Stimulated activated CD8-positive, alpha-beta memory T cell treated with anti-CD3 and anti-CD28 coated beads, Interleukin-7, amount 100 ng/mL, for 24 hours (primary cell): ENCODE measurements at places on chromosomes 7 and 10.

GRCh38 chr7:132398253-132398925 is 177.9 kb downstream of the PLXNA4 start:
- no peak for DNase-seq

DNA sequence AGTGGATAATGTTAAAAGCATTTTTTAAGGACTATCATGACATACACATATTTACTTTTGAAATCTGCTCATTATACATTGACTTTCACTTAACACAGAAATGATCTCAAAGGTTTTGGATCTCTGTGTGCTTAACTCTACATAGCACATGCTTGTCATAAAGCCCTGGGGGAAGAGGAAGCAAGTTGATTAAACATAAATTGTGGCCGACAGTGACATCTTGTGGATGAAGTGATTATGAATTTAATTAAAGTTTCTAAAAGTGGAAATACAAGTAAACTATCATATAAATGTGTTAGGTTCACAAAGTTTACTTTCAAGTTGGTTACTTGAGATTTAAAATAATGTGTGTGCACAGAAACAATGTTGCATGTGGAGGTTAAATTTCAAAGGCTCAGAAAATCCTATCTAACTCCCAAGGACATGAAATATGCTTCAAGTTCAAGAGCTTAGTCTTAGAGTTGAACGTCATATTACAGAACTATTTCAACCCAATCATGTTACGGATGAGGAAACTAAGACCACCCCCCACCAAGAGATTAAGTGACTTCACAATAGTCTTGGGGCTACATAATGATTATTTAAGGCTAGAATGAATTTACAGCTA is 1247.8 kb downstream of the GATA3 start:
- no peak for DNase-seq

DNA sequence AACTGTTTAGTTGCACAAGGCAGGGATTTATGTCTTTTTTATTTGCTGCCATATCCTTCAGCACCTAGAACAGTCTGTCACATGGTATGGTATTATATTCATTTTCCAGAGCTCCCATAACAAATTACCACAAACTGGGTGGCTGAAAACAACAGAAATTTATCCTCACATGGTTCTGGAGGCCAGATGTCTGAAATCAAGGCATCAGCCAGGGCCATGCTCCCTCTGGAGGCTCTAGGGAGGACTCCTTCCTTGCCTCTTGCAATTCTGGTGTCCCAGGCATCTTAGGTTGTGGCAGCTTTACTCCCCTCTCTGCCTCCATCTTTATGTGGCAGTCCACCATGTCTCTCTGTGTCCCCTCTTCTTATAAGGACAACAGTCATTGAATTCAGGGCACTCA is 43.1 kb downstream of the MET start:
- no peak for DNase-seq

DNA sequence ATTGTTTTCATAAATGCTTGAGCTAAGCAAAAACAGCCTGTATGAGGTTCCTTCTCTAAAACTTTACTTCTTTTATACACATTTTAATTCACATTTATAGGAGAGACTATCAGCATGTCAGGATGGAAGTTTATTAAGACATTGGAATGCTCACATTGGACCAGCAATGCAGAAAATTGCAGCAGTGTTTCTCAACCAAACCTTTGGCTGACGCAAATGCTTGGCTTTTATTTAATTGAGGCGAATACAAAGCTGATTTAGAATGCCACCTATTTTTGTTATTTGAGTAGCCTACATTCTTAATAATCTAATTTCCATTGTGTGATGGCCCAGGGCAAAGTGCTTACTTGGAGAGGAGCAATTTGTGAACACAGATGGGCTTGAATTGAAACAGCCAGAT is 283.2 kb downstream of the ARL4A start:
- no peak for DNase-seq

DNA sequence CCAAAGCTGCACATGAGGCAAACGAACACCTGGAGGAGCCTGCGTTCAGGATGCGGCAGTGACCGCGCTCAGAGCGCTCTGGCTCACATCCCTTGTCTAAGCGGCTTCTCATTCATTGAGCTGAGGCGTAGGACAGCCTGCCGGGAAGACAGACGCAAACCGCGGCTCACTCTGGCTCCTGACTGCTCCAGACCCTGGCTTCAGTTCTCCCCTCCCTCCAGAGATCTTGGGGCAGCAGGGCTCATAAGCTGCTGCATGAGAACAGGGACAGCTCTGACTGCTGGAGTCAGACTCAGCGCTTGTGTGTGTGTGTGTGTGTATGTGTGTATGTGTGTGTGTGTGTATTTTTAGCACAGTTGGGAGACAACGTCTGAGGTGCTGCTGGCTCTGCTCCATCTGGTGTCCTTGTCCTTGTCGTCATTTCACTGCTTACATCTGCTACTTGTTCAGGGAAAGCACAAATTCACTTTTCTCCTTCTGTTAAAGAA is 15.8 kb upstream of the LYZL2 start:
- no peak for DNase-seq

DNA sequence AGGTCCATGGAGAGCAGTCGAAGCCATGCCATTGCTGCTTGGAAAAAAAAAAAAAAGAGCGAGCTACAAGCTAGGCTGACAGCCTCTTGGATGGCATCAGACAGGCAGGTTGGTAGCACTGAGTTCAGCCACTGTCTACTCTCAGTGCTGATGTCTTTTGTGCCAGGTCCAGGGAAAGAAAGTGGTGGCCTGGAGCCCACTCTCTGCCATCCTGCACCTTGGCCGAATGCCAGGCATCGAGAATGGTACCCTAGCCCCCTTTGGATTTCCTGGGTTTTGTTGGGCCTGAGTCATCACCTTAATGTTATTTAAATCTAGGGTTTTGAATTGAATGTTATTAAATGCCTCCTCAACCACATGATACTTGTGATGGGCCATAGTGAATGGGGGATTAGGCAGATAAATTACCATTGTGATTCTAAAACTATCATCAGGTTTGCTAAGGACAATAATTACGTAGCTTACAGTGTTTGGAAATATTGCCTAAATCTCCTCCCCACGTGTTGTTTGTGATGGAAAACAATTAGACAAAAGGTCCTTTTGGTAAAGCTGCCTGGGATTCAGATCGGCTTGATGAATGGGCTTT is 195.7 kb upstream of the GPR26 start:
- no peak for DNase-seq

DNA sequence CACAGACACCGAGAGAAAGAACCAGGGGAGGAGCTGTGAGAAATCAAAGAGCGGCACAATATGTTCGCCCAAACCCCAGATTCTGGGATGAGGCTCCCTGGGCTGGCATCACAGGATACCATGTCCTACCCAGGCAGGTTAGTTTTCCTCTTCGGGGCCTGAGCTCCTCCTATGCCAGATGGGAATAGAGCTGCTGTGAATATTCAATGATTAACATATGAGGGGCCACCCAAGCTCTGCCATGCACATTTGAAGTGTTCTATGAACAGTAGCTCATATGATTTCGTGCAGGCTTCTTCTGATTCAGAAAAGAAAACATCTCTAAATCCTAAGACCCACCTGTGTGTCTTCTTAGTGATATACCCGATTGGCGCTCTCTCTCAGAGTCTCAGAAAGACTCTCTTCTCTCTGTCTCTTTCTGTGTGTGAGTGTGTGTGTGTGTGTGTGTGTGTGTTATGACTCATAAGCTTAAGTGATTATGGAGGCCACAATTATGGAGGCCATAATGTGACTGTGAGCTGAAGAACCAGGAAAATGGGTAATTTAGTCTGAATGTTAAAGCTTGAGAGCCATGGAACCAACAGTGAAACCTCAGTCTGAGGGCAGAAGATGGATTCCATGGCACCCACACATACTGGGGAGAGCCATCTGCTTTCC is 220.5 kb downstream of the KLF6 start:
- DNase-seq, result no peak

DNA sequence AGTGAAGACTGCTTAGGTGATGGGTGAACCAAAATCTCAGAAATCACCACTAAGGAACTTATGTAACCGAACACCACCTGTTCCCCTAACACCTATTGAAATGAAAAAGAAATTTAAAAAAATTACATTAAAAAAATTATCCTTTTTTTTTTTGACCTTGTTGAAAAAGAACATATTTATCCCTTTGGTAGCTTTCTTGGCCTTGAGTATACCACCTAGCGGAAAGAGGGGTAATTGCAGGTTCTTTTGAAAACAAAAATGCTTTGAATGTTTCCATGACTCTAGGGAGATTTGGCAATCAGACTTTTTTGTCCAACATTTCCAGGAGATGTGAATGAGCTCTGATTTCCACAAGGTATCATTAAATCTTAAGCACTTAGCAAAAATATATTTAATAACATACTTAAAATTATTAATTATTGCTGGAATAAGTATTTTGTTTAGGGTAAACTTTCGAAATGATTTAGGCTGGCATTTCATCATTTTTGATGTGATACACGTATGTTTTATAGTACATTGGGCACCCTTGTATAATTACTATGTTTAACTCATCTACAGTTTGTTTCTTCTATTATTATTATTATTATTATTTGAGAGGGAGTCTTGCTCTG is 47.0 kb upstream of the ELMO1 start:
- DNase-seq, result no peak

GRCh38 chr7:47882635-47883034 is 65.6 kb downstream of the PKD1L1 start:
- no peak for DNase-seq
